ENCODE measurements at places on chromosomes 6 and 20. TPM values are rescaled to one million over a fixed set of nuclear protein-coding genes. Genes with fewer than 3 reads are reported as not detected.

The TAGAP gene
- total RNA-seq: 4.5 TPM

- no peak for DNase-seq
Measured at GRCh38 chr6:70622461-70622860, 45.2 kb upstream of the SMAP1 start.

DNA sequence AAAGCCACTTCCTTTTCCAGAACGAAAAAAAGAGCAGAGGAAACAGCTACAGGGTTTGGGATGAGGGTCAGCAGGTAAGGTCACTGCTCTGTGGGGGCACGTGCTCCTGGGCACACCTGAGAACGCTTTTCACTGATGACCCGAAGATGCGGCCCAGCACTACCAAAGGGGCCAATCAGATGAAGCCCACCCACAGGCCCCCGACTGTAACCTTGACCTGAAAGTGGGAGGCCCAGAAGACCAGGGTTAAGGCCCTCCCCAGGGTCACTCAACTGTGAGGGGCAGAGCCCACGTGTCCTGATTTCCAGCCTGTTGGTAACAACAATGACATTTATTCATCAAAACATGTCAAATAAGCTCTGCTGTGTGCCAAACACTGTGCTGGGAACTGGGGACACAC lies 108.0 kb downstream of the BMP7 start:
- no peak for DNase-seq

DNA sequence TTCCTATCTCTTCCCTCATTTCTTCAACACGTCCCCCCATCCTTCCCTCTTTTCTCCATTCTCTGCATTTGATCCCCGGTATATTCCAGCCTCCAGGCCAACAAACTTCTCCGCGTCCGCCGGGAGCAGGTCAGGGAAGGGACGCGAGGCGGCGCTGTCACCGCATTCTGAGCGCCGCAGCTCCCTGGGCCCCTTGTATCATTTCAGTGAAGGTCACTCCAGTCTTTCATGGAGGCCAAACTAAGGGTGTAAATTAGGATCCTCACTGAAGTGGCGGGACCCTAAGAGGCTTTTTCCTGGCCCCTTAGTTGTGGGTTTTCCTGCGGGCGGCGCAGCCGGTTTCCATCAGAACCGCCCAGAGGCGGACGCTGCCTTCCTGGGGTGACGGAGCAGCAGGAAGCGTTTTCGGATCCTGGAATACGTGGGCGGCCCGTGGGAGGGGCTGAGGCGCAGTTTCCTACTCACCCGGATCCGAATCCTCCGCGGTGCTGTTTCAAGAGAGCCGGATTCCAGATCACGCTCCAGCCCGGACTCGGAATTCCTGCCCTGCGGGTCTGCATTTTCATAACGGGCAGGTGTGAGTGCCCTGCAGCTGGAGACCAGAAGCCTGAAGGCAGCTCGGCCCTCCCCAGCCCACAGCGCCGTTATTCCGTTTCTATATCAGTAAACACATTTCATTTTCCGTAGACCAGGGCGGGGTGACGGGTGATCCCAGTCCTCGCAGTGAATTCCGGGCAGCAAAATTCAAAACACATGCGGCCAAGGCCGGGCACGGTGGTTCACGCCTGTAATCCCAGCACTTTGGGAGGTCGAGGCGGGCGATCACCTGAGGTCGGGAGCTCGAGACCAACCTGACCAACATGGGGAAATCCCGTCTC lies 3.6 kb upstream of the MICA start:
- DNase-seq: peak; percentile 93

DNA sequence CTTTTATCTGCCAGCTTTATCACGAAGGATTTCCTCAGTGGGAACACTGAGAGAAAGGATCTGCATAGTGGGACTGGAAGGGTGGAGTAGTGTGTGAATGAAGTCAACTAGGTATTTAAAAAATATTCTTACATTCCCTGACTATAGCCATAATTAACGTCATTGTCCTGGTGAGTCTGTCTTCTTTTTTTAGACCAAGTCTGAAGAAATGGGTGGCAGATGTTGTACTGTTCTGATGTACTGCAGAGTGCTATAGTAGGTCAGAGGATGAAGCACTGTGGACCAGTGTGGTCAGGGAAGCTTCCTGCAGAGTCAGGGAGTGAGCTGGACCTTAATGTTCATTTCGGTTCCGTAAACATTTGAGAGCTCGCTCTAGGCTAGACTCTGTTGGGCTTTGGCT lies 11.9 kb downstream of the TULP4 start:
- DNase-seq: no peak

- DNase-seq: no peak
Measured at GRCh38 chr20:35586751-35587425, 28.7 kb upstream of the SPAG4 start.

The ADIG gene
- not detected for total RNA-seq

The TRIM40 gene
- total RNA-seq: not detected

DNA sequence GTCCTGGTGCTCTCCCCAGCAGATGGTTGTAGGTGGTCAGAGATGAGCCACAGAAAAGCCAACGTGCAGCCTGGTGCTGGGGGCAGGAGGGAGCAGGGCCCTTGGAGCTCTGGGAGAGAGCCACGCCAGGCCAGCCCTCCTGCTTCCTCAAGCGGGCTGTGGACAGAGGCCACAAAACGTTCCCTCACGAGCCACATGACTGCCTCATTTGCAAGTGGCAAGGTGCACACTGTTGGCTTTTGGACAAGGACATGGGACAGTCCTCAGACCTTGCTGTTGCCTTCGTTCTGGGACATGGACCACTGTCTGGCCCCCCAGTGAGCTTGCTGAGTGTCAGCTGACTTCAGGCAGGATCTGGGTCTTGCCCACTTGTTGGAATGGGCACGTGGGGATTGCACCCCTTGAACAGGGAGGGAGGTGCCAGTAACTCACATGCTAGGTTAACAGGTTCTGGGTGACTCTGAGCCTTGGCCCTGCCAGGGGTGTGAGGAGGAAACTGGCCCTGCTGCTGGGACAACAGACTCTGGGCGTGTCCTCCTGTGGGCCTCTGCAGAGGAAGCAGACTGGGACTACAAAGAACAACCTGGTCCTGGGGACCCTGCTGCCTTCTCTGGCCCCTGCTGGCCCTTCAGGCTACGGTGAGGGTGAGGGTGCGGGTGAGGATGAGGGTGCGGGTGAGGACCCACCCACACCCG lies 2.6 kb downstream of the SLCO4A1 start:
- no peak for DNase-seq

DNA sequence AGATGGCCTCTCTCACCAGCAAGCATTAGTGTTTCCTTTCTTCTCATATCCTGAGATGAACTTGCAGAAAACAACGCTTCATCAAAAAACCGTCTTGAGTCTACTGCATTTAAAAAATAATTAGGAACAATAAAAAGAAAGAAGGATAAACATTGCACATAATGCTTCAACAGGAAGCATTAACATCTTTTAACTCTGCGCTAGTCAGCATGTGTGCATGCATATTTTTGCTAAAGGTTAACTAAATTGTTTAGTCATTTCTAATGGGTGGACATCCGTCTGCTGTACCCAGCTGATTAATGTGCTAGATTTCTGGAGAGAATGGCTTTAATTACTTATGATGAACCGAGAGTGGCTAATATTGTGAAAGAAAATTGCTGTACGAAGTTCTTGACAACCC lies 349.3 kb downstream of the SOX4 start:
- DNase-seq: no peak

DNA sequence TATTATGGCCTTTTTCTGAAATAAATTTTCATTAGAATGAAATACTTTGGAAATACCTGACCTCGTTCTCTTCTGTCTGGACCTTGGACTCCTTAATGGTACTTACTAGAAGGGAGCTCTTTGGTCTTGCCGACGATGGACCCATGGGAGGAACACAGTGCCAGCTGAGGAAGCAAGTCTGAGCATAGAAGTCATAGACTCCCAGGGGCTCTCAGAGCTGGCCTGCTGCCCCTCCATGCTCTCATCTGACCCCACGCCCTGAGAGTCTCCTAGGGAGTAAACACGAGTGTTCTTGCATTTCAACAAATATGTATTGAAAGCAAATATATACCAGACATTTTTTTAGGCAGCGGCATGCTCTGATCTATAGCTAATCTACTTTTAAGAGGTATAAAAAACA lies 87.8 kb downstream of the PLEKHG1 start:
- DNase-seq: no peak

GRCh38 chr6:158230967-158231550 lies 62.9 kb downstream of the GTF2H5 start:
- DNase-seq: no peak

GRCh38 chr20:36318166-36318565 lies 12.0 kb downstream of the DLGAP4 start:
- no peak for DNase-seq

DNA sequence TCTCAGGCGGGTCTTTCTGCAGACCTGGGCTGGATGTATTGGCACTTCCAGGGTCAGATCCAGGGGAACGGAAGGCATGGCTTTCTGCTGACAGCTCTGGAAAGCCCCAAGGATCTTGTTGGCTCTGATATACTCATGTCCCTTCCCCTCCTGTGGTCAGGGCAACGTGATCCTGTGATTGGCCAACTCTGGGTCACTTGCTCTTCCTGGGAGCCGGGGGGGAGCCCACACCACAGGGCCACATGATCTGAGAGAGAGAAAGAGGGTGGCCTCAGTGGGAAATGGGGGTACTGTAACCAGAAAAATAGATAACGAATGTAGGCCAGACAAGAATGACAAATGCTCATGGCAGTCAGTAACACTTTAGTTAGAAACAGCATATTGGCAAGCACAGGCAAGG lies 223.0 kb downstream of the NFATC2 start:
- DNase-seq: no peak

The KIAA1755 gene
- total RNA-seq: 1.3 TPM

The TFAP2B gene
- 2.8 TPM for total RNA-seq

- DNase-seq: no peak
Measured at GRCh38 chr6:139108378-139108777, 26.5 kb upstream of the HECA start.

DNA sequence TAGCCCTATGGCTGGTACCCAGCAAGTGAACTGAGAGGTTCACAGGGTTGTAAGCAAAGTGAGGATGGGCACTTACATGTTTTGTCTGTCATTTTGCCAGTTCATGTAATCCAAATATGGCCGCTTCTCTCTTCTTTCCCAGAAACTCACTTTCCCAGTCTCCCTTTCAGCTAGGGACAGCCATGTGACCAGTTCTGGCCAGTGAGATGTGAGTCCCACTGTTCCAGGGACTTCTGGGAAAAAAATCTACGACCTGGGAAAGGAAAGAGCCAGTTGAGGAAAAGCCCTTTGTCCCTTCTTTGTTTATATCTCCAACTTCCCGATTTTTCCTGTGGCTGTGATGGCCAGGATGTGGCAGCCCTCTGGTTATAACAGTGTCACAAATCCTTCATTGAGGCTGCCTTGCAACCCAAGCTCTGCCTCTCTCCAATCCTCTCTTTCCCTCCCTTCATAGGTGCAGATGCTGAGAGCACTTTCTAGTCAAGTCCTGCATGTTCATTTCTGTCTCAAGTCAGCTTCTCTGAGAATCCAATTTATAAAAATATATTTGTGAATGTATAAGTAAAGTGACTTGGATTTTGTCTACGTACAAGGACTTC lies 148.6 kb upstream of the ZFP64 start:
- DNase-seq: no peak

All from skin of body (tissue), 3 donors.